ENCODE measurements at places on chromosomes 7 and 10.

- no peak for DNase-seq
Observed at GRCh38 chr10:7756360-7756992, 31.3 kb downstream of the KIN start.

- DNase-seq: no peak
Observed at GRCh38 chr10:129467359-129468064, 471 bp downstream of the MGMT start.

- DNase-seq: no peak
Observed at GRCh38 chr10:75095631-75096030, 15.8 kb upstream of the SAMD8 start.

- DNase-seq: no peak
Observed at GRCh38 chr10:119425102-119425880, 117.2 kb downstream of the RGS10 start.

DNA sequence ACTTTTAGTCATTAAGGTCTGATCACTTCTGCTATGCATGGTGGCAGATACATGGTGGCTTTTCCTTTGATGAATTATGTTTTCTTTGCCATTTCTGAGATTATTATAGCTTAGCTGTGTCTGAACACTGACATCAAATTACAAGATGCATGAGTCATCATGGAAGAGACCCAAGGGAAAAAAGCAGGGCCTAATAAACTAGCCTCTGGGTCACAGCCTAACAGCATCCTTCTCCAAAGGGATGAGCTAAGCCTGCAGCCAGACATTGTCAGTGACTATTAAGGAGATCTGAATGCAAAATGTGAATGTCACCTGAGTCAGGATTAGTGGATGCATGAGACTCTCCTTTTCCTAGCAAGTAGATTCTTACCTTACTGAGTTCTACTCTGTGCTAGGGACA is 19.1 kb upstream of the OGDHL start:
- DNase-seq: no peak

DNA sequence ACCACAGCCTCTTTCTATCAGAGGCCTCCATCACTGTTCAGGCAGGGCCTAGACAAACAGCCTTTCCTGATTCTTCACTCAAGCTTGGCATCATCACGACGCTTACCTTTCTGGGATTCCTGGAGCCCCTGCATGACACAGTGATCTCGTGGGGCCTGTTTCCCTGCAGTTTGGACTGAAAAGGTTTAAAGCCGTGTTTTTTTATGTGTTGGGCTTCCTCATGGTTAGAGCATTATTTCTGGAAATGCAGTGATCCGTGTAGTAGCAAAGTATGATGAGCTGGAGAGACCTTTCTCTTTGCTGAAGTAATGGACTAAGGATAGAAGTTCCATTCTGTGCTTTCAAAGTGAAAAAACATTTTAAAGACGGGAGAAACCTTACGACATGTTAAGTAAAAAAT is 169.1 kb downstream of the BMPER start:
- no peak for DNase-seq

DNA sequence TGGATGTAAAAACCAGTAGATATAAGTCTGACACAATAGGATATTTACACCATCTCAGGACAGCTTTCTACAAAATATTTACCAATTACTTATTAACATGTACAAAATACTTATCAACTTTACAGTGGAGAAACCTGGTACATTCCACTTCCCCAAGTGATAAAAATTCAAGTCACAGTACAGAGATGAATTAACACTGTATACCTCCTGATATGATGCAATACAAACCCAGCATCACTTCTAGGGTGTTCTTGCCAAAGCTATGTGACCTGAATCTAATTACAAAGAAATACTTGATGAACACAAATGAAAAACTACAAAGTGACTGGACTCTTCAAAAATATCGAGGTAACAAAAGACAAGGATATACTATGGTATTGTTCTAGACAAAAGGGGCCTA is 156.4 kb upstream of the FGFR2 start:
- DNase-seq: no peak

DNA sequence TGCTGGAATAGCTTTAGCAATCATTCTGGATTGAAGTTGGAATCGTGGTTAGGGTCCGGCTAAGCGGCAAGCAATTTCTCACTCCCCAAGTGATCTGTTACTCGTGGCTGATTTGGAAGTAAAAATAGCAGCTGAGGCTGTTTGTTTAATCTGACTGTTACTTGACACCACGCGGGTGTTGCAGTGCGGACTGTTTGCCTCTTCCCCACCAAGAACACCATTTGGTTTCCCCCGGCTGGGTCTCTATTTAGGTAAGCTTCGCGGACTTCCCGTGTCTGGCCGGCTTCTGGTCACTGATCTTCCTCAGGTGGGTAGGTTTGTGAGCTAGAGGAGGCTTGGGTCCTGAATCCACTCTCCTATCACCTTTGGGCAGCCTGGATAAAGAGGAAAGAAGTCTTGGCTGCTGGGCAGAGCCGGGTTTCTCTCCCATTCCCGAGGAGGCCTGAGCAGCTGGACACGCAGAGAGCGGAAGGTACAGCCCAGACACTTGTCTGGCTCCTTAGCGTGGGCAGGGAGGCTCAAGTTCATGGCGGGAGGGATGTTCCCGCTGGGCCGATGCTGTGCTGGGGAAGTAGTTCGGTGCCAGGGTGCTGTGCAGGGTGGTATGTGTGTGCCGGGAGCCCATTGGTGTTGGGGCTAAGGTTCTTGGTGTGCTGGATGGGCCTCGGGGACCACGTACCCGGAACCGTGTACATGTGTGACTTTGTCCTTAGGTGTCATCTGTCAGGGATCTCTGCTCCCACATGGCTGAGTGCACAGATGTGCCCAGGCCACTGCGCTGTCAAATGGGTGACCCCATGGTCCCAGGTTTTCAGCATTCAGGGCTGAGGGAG is at the start of gene C10orf71:
Gene C10orf71 (plus strand): TSS at position 188 of the 833 bp plus-strand sequence. CDS start 23,376 bp downstream, outside the sequence.
- no peak for DNase-seq

DNA sequence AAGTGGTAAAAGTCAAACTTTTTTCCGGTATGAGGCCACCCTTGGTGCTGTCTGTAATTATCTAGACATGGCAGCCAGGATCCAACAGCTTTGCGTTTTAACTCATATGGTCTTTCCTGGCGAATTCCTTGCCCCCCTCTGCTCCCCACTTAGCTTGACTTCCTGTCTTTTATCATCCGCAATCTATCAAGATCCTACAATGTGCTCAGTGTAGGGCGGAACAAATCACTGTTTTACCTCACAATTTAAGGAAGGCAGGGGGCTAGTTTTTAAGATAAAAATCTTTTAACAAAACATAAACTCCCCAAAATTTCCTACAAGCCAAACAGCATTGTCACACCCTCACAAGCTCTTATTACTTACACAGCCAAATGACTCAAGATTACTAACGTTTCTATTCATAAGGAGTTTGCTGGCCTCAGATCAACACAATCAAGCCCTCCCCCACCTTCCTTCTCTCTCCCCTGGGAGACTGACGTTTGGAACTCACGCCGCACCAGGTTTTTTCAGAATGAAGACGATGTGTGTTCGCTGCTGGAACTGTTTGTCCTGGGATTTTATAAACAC is 1.3 kb upstream of the CDK14 start:
- peak; percentile 24 for DNase-seq

- DNase-seq: no peak
Observed at GRCh38 chr7:27564881-27565482, 97.7 kb downstream of the HIBADH start.

- DNase-seq: no peak
Observed at GRCh38 chr7:82985144-82985802, 177.4 kb downstream of the PCLO start.

DNA sequence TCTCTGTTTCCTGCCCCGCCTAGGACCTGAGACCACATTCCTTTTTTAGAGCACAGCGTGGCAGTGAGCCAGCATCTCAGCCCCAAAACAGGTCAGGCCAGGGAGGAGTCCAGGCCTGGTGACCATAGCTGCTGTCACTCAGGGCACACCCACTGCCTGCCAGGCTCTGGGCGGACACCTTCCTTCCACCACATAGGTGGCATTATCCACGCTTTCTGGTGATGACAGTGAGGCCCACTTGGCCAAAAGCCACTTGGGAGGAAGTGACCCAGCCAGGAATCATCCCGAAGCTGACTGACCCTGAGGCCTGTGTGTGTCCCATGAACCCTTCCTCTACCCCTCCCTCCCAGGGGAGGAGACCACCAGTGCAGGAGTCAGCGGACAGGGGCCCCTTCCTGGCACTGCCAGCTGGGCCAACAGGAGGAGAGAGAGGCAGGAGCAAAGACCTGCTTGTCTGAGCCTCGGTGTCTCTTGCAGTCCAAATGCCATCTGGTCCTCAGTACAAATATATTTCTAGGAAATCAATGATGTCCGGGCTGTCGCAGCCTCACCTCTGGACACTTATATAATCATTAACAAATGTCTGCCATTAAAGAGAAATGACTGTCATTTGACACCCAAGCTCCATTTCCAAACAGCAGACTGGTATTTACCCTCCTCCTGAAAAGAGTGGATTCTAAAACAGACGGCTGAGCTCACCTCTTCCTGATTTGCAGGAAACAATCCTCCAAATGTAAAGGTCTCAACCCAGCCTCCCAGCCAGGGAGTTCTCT is 63.0 kb downstream of the ABRAXAS2 start:
- DNase-seq: no peak

DNA sequence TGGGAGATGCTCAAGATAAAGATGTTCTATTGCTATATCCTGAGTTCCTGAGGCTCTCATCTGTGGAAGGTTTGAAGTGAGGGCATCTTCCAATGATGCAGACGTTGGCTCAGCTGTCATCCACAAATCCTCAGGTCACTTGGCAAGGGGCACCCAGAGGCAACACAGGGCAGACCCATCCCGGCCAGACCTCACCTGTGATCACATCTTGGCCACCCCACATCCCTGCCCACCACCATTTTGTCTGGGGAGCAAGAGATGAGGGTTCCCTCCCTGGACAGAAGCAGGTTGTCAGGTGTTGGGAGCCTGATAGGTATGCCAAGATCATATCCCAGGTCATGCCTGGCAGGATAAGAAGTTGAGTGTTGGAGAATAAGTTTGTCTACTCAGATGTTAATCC is 918.2 kb upstream of the ZNF722 start:
- DNase-seq: no peak

DNA sequence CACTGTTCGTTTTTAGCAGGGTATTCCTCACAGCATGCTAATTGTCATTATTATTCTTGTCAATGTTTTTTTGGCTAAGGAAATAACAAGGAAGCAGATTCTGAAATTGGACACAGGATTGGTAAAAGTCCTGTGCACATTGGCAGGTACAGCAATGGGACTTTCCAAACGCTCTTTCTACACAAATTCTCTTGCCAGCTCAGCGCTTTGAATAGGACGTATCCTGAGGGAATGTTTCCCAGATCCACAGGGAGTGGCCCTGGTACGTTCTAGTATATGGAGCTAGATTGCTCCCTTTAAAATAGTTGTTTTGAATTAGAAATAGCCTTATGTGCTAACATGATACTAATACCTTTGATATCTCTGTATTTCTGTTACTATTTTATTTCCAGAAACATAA is 82.8 kb upstream of the GRB10 start:
- DNase-seq: no peak

GRCh38 chr7:100465299-100465698 is 1.2 kb upstream of the SPACDR start:
- DNase-seq: no peak

GRCh38 chr7:19051767-19052375 is 65.6 kb downstream of the TWIST1 start:
- DNase-seq: no peak

DNA sequence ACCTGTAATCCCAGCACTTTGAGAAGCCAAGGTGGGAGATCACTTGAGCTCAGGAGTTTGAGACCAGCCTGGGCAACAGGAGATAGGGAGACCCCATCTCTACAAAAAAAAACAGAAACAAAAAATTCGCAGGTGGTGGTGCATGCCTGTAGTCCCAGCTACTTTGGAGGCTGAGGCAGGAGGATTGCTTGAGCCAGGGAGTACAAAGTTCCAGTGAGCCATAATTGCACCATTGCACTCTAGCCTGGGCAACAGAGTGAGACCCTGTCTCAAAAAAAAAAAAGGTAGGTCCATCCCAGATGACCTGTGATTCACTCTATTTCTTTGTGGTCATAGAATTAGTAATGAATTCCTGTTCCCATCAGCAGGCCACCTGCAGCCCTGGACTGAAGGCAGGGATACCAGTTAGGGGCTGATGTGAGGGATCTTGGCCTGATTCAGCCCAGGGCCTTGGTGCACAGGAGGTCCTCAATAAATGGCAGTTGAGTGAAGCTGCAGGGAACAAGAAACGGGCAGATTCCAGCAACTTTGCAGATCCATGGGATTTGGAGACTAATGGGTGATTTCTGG is at the start of gene MYH16:
Gene MYH16 (plus strand): TSS at position 364 of the 570 bp plus-strand sequence.
- DNase-seq: no peak

GRCh38 chr7:131564640-131565039 is 8.2 kb upstream of the PODXL start:
- DNase-seq: no peak

GRCh38 chr7:80496586-80496985 is 15.3 kb downstream of the GNAT3 start:
- DNase-seq: no peak

DNA sequence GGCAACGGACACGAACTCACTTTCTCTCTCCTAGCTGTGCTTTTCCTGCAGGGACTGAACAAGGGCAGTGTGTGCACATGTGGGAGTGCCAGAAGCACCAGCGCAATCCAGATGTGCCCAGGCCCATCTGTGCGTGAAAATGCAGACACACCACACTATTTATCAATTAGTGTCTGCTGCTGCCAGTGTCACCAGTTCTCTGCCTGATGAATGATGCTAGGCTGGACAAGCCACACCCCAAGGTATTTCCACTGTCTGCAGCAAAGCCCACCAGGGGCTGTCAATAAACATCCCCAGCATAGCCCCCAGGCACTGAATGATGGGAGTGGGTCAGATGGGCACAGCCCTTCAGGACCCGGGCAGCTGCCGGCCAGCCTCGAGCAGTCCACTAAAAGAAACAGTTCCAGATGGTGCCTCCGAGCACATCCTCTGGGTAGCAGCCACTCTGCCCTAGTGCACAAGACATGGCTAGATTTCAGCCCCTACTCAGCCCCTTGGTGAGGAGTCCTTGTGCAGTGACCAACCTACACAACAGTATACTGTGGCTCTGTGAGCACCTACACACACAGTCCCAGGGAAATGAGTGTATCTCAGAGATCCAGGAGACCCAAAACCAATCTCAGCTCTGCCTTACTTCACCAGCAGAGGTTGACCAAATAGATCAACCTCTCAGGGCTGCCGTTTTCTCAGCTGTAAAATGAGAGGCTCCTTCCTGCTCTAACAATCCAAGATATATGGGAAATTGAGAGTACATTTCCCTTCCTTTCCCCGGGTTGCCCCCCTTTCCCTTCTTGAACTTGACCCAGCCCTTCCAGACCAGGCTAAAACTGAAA is 314.7 kb downstream of the PLXNA4 start:
- no peak for DNase-seq

DNA sequence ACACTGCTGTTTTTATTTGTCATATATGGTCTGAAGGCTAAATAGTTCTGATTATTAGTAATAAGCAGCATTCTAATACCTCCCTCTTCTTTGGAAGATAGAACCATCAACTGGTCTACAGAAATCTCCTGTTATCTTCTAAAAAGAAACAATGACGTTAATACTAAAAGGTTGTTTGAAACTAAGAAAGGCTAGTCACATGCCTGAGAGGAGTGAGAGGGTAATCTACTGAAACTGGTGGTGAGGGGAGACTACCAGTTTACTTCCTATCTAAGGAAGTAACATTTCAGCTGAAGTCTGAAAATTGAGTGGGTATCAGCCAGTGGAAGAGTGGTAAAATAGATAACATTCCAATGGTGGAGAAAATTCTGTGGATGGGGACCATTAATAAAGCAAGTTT is 48.4 kb downstream of the FGFBP3 start:
- no peak for DNase-seq

All from amniotic stem cell (primary cell).